ENCODE measurements at places on chromosomes 2 and 18. TPM values are rescaled to one million over a fixed set of nuclear protein-coding genes. Genes with fewer than 3 reads are reported as not detected.
A peak's percentile ranks its signal among the peaks of the same experiment; 100 is the strongest.

DNA sequence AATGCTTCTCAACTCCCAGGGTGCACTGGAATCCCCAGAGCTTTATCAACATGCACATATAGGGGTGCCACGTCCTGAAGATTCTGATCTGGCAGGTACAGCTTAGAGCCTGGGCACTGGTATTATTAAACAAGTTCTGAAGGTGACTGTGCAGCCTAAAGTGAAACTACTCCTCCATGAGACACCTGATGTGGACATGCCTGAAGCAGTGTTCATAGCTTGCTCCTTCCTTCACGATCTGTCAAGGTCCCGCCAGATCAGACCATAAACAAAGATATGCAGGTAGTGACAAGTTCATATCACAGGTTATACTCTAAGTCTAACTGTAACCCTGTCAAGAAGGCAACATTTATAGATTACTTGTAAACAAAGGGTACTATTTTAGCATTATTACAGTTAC, 65.3 kb upstream of the DNER start:
- DNase-seq, result no peak

- no peak for DNase-seq
These were observed 1.5 kb upstream of the OSGEPL1 start for GRCh38 chr2:189763908-189764661.

GRCh38 chr2:176931588-176932563, 280.7 kb upstream of the HNRNPA3 start:
- peak; percentile 75 for DNase-seq

DNA sequence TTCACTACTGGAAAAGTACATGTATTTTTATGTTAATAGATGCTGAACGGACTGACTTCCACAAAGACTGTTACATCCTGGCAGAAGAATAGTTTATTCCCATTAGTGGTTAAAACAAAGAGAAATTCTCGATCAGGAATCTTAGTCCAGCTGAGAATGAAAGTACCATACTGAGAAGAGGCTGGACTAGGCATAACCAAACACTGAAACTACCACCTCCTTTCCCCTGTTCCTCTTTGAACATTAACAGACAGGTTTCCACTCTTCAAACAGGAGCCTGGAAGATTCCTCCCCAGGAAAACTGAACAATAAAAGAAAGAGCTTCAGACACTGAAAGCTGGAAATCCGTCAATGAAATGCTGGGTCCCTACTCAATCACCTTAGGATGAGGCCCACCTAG, 25.8 kb downstream of the LDAH start:
- no peak for DNase-seq

GRCh38 chr2:239897596-239898235, 127.4 kb downstream of the NDUFA10 start:
- DNase-seq, result no peak

- no peak for DNase-seq
These were observed 33.1 kb downstream of the METTL4 start for GRCh38 chr18:2538236-2538635.

GRCh38 chr2:238848976-238849853, 1.3 kb downstream of the TWIST2 start:
- no peak for DNase-seq

- no peak for DNase-seq
These were observed 304.6 kb downstream of the PARD3B start for GRCh38 chr2:204849892-204850291.

DNA sequence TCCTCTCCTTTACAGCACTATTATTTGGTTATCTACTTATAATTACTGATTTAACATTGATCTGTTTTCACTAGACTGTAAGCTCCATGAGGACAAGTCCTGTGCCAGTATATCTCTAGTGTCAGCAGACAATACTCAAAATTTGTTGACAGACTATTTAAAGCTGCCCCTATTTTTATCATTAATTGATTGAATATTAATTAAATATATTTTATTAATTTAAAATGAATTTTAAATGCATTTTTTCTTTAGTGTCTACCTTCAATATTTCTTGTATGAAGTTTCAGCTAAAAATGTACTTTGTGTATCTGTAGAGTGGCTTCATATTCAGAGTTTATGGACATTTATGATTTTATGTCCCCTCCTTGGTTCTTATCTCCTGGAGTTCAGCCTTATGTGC, 26.4 kb upstream of the FHOD3 start:
- no peak for DNase-seq

GATA6 gene
- 1.0 TPM for total RNA-seq

Data from natural killer cell (primary cell).